ENCODE measurements at places on chromosomes 16 and 17. TPM values are rescaled to one million over a fixed set of nuclear protein-coding genes. Genes with fewer than 3 reads are reported as not detected.

The LPO gene
- total RNA-seq: not detected

The KRT24 gene
- not detected for total RNA-seq

The ARHGAP44 gene
- total RNA-seq: not detected

The NPB gene
- 0.10 TPM for total RNA-seq

The LDHD gene
- total RNA-seq: 0.84 TPM

The GRB7 gene
- not detected for total RNA-seq

The PRRT2 gene
- 0.52 TPM for total RNA-seq

The UNC119 gene
- total RNA-seq: 52.3 TPM

The CDH8 gene
- not detected for total RNA-seq

The ABAT gene
- 2.5 TPM for total RNA-seq

The SEZ6 gene
- total RNA-seq: 0.94 TPM

The ABCC12 gene
- total RNA-seq: not detected

The ZNF750 gene
- total RNA-seq: not detected

The LIMD2 gene
- 274 TPM for total RNA-seq

The PRR35 gene
- total RNA-seq: 0.10 TPM

The PLLP gene
- total RNA-seq: 0.63 TPM

The PDILT gene
- not detected for total RNA-seq

The HAS3 gene
- 0.84 TPM for total RNA-seq

The CD19 gene
- total RNA-seq: 6.6 TPM

The CDR2L gene
- 0.31 TPM for total RNA-seq

The SEC14L5 gene
- total RNA-seq: 1.6 TPM

The FZD2 gene
- 0.84 TPM for total RNA-seq

The KCNJ16 gene
- under 0.01 TPM for total RNA-seq

The GOSR1 gene
- 56.3 TPM for total RNA-seq

The KCNJ18 gene
- total RNA-seq: not detected

The CCL7 gene
- total RNA-seq: 3.1 TPM

The HSD17B2 gene
- not detected for total RNA-seq

The CCDC40 gene
- total RNA-seq: 0.84 TPM

The ATXN2L gene
- 85.7 TPM for total RNA-seq

The TPPP3 gene
- total RNA-seq: 5.6 TPM

The NAGLU gene
- 7.9 TPM for total RNA-seq

The MAP2K6 gene
- total RNA-seq: 7.8 TPM

The EMC6 gene
- total RNA-seq: 15.5 TPM

The PSMD12 gene
- 40.3 TPM for total RNA-seq

The SLC16A11 gene
- total RNA-seq: 0.63 TPM

The RASL10B gene
- total RNA-seq: 0.10 TPM

The SPATA32 gene
- 0.10 TPM for total RNA-seq

The GCGR gene
- not detected for total RNA-seq

The STX1B gene
- 0.63 TPM for total RNA-seq

The KRTAP9-8 gene
- not detected for total RNA-seq

The CYB561 gene
- total RNA-seq: 5.1 TPM

The CA4 gene
- total RNA-seq: not detected

The TEKT1 gene
- not detected for total RNA-seq

The FBXL16 gene
- 1.7 TPM for total RNA-seq

The TBC1D3H gene
- not detected for total RNA-seq

The GNGT2 gene
- total RNA-seq: 3.3 TPM

The NXPH3 gene
- not detected for total RNA-seq

The ACLY gene
- total RNA-seq: 23.8 TPM

The RAB37 gene
- total RNA-seq: 21.8 TPM

The ADAM11 gene
- total RNA-seq: 0.21 TPM

The GTF3C1 gene
- 38.5 TPM for total RNA-seq

The KRTAP2-2 gene
- total RNA-seq: not detected

The ZKSCAN2 gene
- total RNA-seq: 6.0 TPM

Data from mononuclear cell (primary cell).